NCI-H2029 (cell line): ENCODE measurements at places on chromosomes 11 and 22.
A peak's percentile ranks its signal among the peaks of the same experiment; 100 is the strongest.

GRCh38 chr22:24190159-24190540 is 8.9 kb downstream of the SUSD2 start:
- DNase-seq, result no peak

- DNase-seq, result peak; percentile 29
These were observed 8.8 kb upstream of the OR2AT4 start for GRCh38 chr11:75105462-75105925.

- peak; percentile 67 for DNase-seq
These were observed at the start of gene TENM4 for GRCh38 chr11:79440571-79441460. TSS of gene TENM4 (minus strand) at chr11:79441030. CDS start at chr11:79069944, 371,086 bp downstream.

DNA sequence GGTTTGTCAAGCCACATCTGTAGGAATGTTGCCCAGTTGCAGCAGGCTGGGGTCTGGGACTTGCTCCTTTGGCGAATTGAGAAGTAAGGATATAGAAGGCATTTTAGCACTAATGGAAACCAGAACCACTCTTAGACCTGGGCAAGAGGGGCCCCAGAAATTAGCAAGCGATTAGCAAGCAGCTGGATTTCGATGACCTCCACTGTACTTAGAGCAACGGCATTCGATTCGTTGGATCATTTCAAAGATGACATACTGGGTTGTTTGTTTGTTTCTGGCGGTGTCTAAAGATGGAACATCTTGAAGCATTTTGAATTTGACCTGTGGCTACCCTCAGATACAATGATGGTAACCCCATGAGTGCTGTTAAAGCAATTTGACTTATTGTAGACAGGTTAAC is 1.2 kb upstream of the CDPF1 start:
- no peak for DNase-seq

DNA sequence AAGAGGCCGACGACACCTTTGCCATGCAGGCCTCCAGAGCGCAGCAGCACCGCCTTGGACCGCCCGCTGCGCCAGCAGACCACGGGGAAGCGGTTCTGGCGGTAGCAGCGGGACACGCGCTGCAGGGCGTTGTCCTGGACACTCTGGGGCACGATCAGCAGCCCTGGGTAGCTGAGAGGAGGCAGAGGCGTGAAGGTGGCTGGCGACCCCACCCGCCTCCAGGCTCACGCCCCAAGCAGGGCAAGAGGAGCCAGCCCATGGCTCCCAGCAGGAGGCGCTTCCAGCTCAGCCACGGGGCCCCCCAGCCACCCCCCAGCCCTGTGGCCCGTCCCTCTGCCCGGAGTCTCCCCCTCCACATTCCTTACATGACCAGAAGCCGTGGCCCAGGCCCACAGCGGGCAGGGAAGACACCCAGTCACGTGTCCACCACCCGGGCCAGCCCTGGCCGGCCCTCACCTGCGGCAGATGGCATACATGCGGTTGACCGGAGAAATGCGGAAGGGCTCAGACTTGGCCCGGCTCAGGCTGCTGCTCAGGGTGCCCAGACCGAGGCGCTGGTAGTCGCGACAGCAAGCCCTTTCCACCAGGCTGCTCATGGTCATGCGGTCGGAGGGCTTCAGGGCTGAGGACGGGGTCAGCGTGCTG is 15.2 kb downstream of the SBF1 start:
- DNase-seq, result no peak

DNA sequence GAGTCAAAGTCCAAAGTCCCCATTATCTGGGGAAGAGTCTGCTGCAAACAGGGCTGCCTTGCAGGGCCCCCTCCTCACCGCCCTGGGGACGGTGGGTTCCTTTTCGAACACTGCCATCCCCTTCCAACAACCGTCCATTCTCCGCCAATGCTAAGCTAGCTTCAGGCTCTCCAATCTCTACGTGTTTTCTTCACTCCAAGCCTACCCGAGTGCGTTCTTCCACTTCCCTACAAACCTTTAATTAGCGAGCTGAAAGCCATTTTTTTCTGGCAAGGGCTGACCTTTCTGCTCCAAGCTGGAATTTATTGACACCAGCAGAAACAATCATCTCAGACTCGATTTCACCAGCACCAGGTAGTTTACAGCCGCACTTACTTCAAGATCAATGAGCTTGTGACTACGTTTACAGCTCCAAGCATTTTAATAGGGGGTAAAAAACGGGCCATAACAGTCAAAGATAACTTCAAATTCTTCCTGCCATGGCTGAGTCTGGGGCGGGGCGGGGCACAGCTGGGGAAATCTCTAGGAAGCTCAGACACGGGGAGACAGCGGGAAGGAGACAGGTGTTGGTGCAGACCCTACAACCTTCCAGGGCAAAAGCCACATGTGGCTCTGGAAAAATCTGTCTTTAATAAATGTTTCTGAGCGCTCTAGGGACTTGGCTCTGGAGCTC is 82.2 kb downstream of the PHF21B start:
- DNase-seq, result no peak

GRCh38 chr11:57639321-57640067 is 10.2 kb downstream of the YPEL4 start:
- DNase-seq, result no peak

- DNase-seq, result no peak
These were observed 3.5 kb downstream of the CXCR5 start for GRCh38 chr11:118887206-118887605.

GRCh38 chr22:46479046-46479445 is 58.4 kb downstream of the CELSR1 start:
- DNase-seq, result no peak

DNA sequence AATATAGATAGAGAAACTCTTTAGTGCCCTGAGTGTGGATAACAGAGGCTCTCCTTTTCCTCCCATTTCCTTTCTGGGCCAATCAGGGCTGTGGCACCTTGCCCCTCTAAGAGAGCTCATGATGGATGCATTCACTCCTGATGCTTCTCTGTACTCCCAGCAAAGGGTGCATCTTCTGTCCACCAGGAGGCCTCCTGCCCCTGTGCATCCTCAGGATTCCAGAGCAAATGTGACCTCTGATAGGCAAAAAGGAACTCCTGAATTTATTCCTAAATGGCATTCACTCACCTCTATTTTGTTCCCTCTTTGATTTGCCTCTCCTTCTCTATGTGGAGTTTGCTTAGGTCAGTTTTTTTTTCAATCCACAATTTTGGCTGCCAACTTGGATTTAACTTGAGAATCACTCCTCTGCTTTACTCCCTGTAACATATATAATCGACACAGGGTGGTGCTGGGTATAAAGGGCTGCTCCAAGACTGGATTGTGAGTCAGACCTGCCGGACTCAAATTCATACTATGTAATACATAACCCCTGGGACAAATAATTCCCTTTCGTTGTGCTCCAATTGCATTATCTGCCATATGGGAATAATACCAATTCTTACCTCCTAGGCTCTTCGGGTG is 1.1 kb upstream of the MRGPRX4 start:
- DNase-seq, result no peak

DNA sequence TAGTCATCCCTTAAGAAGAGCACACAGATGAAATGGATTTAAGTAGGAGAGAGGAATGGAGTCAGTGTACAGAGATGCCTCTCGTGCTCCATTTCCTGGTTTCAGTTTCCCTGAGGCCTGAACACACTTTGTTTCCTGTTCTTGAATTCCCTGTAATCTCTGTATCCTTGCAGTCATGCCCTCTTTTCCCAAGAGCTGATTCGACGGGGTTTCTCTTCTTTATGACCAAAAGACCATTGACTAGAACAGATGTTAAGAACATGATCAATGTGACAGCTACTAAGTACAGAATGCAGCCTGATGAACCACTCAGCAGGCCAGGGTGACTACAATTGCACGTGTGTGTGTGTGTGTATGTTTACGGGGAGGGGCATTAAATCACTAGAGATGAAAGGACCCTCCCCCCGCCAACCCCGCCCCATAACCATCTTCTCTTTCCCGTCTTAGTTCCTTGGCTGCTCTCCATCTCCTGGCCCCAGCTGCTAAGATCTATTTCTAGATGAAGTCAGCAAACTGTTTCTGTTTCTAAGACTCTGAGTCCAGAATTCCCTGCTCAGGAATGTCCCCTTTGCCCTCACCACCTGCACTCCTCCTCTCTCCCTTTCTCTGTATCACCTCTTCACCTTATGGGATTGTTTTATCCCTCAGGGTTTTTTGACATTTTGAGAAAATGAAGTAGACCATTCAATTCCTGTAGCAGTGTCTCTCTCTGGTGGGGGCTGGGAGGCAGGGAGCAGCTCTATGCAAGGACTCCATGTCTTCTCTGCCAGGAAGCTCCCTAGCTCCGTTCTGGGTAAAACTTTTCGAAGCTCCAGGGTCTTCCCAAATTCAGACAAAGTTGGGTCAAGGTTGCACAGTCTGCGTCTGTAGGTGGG is 26.0 kb downstream of the SLC22A6 start:
- DNase-seq, result peak; percentile 31

- no peak for DNase-seq
These were observed 69.3 kb downstream of the PIWIL4 start for GRCh38 chr11:94636388-94636949.

GRCh38 chr22:29837741-29838598 is at the start of gene ASCC2:
TSS of gene ASCC2 (minus strand) at chr22:29838274. CDS start at chr22:29832325, 5,949 bp downstream.
- peak; percentile 98 for DNase-seq

DNA sequence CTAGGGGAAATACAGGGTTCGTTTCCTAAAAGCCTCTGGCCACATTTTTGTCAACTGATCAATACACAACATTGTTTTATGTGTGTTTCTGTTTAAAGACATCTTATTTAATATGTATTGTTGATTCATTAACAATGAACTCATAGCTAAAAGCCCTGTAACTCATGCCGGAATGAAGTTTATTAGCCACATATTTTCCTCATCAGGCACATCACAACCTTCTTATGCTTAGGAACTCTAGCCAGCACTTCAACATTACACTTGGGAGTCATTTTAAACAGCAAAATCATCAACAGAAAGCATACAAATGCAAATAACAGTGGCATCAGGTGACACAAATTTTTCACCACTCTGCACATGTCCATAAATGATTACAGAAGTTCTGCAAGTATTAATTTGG is 15.1 kb upstream of the BLID start:
- DNase-seq, result no peak

- no peak for DNase-seq
These were observed 17.0 kb upstream of the ST3GAL4 start for GRCh38 chr11:126338346-126339055.

GRCh38 chr22:28801845-28802594 is 1.7 kb upstream of the XBP1 start:
- no peak for DNase-seq

- peak; percentile 20 for DNase-seq
These were observed 12.3 kb upstream of the ASRGL1 start for GRCh38 chr11:62324731-62325556.

GRCh38 chr11:25583596-25583995 is 748.3 kb upstream of the ANO3 start:
- DNase-seq, result no peak

- no peak for DNase-seq
These were observed 111.2 kb downstream of the MRTFA start for GRCh38 chr22:40525250-40525884.

GRCh38 chr11:116646191-116646590 is 126.6 kb downstream of the BUD13 start:
- no peak for DNase-seq

DNA sequence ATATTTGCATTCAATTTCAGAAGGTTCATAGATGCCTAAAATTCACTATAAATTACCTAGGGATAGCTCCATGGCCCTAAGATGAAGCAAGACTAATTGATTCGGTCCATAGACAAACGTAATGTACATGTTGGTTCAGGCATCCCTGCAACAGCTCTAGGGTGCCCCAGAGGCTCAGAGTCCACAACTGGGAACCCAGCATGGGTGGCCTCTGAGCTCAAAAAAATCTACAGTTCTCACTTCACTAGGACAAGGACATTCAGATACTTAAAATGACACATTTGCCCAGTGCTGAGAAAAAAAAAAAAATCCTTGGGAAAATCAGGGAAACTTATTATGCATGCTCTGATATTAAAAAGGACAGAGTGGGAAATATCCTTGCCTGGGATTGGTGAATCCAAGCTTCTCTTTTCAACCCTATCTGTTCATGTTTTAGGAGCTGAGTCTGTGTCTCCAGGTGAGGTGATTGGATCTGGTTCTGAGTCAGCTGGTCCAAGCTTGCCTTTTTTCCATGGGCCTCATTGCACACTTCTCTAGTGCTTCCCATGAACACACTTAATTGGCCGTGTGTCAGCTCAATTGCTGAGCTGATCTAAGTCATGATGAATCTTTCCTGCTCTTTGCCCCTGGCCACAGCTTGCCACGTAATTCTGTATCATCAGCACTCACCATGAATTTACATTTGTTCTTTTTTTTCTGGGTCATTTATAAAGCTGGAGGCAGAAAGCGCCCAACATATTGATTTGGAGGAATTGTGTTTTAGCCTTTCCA is 116.3 kb upstream of the RCN1 start:
- no peak for DNase-seq

DNA sequence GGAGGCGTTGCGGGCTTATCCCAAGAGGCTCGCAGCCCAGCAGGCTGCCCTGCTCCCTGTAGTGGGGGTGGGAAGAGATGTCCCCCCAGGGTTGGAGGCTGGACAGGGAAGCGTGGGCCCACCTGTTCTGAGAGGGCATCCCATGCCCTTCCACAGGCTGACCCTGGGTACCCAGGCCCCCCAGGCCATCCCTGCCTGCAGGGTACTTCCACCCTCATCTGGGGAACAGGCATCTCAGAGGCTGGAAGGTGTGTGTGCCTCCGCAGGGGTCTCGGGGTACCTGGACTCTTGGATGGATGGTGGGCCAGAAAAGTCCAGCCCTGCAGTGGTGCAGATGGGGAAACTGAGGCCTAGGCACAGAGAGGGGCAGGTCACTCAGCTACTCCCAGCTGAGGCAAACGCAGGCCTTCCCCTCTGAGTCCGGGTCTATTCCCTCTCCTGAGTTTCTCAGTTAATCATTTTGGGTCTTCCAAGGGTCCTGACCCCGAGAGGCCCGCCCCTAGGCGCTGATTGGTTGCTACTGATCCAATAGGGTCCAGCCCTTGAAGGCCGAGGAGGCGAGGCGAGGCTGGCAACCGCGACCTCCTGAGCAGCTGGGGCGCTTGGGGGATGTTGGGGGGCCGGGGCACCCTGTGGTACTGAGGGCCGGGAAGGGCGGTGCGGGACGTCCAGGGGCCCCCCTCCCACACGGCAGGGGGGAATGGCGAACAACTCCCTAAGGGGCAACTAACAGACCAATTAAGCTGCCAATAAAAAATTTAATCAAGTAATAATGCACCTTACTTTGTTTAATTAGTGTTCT is 23.8 kb downstream of the FLRT1 start:
- no peak for DNase-seq

- no peak for DNase-seq
These were observed 3.4 kb downstream of the SCGB1D4 start for GRCh38 chr11:62295504-62295903.

DNA sequence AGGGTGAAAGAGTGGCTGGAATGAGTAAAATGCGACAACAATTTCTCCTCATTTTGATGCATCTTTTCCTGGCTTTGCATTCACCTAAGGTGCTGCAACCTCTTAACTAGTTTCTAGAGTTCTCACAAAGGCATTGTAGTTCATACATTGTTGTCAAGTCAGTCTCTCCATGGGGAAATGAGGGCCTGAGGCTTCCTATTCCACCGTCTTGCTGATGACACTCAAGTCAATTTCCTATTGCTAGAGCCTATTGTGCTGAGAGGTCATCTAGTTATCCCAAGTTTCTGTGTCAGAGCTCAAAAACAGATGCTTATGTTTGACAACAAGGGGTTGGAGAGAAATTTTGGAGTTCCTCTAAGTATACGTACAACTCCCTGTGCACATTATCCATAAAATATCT is 11.6 kb upstream of the MS4A6A start:
- DNase-seq, result no peak
